ENCODE measurements at places on chromosomes 4 and X.
A peak's percentile ranks its signal among the peaks of the same experiment; 100 is the strongest.

- no peak for DNase-seq
These were observed 23.4 kb downstream of the SMS start for GRCh38 chrX:21963731-21964405.

DNA sequence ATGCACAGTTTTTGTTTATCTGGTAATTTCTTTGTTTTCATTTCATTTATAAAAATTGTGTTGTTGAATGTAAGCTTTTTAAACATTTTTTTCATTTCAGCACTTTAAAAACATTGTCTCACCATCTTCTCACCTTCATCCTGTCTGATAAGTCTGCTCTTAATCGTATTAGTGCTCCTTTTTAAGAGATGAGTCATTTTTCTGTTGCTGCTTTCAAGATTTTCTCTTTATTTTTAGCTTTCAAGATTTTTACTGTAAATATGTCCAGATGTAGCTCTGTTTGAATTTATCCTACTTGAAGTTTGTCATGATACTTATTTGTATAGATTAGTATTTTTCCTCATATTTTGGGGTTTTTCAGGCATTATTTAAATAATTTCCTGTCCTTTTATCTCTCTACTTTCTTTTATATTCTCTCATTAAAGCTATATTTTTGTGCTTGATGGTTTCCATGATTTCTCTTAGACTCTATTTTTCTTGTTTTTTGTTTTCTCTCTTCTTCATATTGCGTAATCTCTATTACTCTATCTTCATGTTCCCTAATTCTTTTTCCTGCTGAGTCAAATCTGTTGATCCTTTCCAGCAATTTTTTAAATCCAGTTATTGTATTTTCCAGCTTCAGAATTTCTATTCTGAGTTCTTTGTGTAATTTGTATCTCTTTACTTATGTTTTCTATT, 1400.4 kb upstream of the PCDH7 start:
- DNase-seq = no peak

DNA sequence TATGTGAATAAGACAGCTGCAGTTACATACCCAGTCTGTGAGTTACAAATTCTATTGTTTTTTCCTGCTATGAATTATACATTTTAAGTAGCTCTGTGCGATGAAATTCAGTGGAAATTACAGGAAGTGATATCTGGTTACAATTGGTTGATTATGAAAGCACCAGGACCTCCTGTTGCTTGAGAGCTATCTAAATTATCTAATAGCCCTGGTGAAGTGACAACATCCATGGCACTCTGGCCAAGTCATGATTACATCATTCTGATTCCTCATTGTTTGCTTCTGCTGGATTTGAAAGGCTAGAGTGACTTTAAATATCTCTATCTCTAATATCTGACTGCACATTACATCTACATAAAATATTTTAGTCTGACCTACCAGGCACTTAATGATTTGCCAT, 515.0 kb downstream of the CFAP47 start:
- DNase-seq = no peak

- DNase-seq = no peak
These were observed 29.3 kb upstream of the RXFP1 start for GRCh38 chr4:158492391-158492790.

- no peak for DNase-seq
These were observed 26.5 kb downstream of the ELF4 start for GRCh38 chrX:130083656-130084382.

DNA sequence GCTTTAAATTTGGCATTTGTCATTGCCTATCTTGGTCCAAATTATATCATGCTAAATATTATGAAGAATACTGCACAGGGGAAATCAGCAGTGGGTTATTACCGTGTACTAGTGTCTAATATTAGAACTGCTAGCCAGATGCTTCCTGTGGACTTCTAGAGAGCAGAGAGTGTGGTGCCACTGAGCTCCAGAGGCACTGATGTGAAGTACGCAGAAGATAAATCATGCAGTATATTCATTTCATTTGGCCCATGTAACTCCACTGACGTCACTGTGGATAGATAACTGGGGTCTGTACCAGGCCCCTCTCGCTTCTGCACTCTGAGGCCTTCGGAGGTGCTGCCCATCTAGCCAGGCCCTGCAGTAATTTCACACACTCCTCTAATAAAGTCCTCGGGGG, 80.0 kb downstream of the ALPK1 start:
- DNase-seq = no peak

DNA sequence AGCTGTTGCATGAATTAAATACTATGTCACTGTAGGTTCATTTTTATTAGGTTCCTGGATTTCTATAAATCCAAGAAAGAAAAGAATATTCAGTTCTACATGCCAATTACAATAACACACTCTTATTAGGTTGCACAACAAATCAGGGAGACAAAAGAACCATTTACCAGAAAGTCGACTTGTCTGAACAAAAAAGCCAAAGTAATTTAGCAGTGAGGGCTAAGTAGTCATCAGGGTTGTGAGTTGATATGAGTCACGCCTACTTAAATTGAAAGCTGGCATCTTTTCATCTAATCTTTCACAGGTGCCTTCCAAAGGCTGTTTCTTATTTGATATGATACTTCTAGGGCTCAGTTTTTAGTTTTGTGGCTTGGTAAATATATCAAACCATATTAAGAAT, 25.4 kb upstream of the GNRHR start:
- no peak for DNase-seq

GRCh38 chr4:86595426-86595805, 1.3 kb downstream of the PTPN13 start:
- DNase-seq = no peak

DNA sequence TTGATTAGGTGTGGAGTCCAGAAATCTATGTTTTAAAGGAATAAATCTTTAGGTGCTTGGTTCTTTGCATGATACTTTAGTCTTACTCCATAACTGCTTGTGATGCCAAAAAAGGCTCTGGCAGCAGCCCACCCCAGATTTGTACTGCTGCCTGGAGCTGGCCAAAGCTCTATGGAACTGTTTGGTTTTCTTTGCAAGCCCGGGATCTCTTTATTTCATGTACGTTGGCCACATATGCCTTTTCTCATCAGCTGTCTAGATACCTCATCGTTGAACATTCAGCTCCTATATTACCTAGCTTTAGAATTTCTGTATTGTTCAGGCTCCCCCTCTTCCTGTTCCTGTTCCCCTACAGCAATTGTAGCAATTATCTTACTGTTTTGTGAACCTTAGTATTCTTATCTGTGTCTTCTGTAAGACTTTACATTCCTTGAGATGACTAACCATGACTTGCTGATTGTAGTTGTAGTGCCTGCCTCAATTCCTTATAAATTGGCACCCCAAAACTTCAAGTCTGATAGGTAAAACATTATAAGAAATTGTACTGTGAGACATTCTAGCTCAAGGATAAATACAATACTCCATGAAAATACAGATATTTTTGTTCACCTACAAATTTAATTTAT, 199.4 kb upstream of the GPRIN3 start:
- no peak for DNase-seq

DNA sequence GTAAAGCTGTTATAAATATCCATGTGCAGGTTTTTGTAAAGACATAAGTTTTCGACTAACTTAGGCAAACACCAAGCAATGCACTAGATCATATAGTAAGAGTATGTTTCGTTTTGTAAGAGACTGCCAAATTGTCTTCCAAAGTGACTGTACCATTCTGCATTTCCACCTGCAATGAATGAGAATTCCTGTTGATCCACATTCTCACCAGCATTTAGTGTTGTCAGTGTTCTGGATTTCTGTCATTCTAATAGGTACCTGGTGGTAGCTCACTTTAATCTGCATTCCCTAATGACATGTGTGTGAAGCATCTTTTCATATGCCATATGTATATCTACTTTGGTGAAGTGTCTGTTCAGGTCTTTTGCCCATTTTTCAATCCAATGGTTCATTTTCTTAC, 57.8 kb downstream of the SH3RF1 start:
- no peak for DNase-seq

GRCh38 chr4:53515076-53515475, 76.2 kb downstream of the LNX1 start:
- no peak for DNase-seq

DNA sequence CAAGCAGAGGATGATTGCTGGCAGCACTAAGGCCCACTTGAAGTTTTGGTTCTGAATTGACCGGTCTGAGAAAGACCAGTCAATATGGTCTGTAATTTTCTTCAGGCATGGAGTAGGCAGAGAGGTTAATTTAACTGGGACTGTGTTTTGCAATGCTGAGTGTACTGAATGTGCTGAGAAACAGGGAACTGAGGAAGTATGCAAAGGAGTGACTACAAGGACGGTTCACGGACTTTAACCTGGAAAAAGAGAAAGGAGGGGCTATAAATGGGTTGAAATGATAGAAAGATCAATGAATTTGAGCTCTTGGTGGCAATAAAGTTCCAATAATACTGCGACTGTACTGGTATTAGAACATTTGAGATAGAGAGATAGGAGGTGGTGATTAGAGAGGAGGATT, 84.5 kb downstream of the MAGEB17 start:
- DNase-seq = no peak

GRCh38 chr4:37244583-37245390, at the start of gene NWD2:
Gene NWD2 (plus strand): TSS chr4:37244743. CDS start chr4:37245068, 325 bp downstream.
- DNase-seq = peak; percentile 42

GRCh38 chrX:39613482-39613995, 484.2 kb downstream of the BCOR start:
- no peak for DNase-seq

DNA sequence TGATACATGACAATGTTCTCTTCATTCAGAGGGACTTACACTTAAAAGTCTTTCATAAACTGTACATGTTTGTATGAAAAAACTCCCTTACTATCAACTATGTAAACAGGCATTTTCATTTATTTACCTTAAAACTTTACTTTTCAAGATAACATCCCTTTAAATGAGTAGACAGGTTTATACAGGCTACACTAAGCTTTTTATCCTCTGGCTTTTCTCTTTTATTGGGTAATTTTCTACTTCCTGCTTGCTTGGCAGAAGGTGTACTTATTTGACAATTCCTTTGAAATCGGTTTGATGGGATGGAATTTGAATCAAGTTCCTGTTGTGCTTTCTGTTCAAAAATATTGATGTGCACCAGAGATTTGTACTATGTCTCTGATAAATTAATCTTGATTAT, 81.4 kb downstream of the PTPN13 start:
- no peak for DNase-seq

DNA sequence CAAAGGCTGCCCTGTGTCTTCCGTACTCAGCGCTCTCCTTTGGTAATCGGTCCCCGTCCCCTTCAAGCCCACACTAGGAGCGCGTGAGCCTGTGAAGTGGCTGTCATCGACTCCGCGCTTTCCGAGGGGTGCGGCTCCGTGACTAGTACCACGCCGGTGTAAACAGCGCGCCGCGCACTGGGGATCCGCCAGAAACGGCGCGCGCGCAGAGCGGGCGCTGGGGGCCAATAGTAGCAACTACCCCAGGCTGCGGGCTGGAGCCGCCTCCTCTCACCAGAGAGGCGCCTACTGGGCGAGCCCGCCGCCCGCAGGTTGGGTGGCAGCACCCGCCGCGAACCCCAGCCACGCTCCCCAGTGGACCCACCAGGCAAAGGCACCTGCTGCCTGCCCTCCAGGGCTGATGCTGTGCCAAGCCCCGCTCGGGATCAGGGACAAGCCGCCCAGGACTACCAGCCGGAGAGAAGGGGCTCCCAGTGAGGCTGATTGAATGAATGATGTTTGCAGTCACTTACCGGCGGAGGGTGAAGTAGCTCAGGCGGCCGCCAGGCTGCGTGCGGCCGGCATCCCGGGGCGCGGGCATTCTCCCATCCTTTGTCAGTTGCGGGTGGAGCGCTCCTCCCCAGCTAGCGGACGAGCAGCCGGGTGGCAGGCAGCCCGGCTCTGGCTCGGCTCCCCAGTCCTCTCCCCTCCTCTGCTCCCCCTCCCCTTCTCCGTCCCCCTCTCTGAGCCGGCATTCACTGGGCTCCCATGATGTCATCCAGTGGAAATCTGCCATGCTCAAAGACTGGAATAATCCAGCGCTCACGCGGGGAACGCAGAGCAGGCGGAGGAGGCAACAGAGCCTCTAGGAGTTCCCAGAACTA, 370.3 kb upstream of the SMIM31 start:
- peak; percentile 40 for DNase-seq

DNA sequence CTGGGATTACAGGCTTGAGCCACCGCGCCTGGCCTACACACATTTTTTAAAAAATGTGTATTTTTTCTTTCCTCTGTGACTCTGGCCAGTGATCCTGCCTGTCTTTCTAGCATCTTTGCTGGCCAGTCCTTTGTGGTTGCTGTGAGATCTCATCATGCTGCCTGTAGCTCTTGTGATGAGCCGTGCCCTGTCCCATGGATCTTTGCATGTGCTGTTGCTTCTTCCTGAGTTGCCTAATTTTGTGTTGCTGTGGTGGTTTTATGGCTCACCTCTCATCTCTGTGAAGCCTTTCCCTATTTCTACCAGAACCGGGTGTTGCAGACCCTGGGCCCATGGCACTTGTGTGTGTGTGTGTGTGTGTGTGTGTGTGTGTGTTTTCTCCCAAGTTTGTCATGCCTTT, 8.3 kb downstream of the NSD2 start:
- no peak for DNase-seq

DNA sequence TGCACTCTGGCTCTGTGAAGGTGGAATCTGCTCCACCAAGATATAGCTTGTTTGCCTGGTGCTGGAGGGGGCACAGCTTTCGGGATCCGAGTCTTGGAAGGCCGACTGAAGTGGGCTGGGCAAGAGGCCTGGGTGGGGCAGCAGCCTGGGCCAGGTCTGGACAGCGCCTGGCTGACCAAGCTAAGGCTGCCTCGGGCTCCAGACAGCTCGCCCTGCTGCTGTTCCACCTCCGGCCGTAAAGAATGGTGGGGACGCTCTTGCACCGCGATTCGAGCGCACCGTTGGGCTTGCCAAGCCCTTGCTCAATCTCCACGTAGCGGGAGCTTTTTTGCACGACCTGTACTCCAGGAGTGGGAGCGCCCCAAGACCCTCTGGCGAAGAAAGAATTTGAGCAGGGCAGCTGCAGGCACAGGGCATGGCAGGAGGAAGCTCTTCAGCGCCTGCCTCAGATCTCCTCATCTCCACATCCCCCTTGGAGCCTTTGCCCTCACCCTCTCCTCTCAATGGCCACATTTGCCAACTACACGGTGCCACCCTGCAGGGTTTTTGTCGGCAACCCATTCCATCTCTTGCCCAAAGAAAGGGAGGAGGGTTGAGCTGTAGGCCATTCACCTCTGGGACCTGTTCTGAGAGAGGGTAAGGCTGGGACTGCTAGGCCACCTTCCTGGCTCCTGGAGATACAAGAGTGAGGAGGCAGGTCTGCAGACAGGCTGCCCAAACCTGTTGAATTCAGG, 18.9 kb downstream of the CNGA2 start:
- DNase-seq = peak; percentile 50

- DNase-seq = no peak
These were observed 124.6 kb downstream of the RRAGB start for GRCh38 chrX:55841962-55842752.

GRCh38 chr4:188993871-188994270, 854.6 kb downstream of the TRIML1 start:
- DNase-seq = no peak
